ENCODE measurements at places on chromosomes 1 and 21.

DNA sequence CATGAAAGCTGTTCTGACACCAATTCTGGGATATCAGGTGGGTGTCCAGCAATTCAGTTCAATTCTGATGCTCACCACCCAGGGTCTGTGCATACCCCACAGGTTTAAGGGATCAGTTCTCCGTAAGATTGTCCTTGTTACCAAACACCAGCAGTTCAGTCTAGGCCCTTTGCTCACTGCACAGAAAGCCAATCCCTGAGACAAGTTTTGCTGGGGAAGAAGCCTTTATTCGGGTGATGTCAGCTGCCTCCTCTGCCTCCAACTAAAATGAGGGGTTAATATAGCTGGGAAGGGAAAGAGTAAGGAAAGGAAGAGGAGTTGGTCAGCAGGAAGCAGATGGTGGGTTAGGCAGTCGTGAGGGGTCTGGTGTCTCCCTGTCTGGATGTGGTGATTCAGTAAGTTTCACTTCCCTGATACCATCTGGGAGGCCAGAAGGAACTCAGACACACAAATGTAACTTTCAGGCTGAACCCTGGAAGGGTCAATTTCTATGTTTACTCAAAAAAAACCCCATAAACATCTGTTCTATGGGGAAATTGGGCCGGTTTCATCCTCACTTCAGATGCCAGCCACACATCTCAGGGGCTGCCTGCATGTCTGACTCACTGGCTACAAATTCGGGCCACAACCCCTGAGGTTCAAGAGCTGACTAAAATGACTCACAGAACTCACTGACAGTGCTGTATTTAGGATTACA is 83.3 kb upstream of the PGBD5 start:
- DNase-seq: no peak

GRCh38 chr1:220877377-220878095 is 1.7 kb upstream of the HLX start:
- DNase-seq: no peak

DNA sequence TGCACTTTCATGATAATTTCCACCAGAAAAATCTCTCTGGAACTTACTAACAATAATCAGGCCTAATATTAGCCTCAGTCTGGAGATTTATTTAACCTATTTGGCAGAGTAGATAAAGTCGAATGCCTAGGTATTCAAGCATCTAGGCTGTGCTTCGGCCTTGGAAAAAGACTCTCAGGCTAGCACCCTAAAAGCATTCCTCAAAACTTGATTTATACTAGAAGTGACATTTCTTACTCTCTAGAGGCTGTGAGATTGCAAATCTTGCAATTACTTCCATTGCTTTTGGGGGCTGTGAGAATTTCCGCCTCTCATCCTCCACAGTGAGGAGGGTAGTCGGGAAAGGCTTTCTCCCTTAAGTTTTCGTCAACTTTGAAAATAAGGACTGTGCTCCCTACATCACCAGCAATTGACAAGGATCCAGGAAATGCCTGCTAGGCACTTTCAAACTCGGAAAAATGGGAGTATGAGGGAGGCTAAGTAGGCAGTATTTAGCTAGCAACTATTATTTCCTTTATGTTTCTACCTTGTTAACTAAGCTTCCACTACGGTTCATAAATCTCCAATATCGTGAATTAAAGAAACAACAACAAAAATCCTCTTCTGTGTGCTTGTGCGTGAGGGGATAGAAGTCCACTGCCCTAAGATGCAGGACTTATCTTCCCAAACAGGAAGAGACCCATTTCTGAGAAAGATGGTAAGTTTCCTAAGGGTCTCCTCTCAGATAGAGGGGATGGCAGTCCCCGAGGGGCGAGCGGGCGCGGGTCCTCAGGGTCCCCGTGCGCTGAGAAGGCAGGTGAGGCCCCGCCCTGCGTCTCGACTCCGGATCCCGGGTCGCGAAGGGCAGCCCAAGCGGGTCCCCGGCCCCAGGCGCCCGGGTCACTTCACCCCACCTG is 1.1 kb upstream of the LMO4 start:
- peak; percentile 37 for DNase-seq

GRCh38 chr1:183791319-183791718 is 13.6 kb upstream of the RGL1 start:
- no peak for DNase-seq
